Astrocyte (in vitro differentiated cells and primary cell): ENCODE measurements at places on chromosomes 12 and 14.

DNA sequence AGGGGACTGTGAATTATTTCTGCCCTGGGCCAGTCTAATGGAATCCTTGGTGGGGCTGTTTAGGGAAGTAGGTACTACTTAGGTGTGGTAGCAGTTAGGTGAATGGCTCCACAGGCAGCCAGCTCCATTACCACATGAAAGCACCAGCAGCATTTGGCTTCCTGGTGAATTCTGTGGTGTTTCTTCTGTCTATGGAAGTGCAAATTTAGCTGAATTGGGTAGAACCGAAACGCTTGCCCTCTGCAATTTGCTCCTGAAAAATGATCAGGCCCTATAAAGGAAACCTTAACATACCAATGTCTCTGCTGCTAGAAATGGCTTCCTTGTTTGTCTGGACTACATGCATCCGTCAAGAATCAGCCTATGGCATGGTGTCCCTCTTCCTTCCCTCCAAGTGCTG is 16.4 kb downstream of the FLRT2 start:
- no peak for DNase-seq

DNA sequence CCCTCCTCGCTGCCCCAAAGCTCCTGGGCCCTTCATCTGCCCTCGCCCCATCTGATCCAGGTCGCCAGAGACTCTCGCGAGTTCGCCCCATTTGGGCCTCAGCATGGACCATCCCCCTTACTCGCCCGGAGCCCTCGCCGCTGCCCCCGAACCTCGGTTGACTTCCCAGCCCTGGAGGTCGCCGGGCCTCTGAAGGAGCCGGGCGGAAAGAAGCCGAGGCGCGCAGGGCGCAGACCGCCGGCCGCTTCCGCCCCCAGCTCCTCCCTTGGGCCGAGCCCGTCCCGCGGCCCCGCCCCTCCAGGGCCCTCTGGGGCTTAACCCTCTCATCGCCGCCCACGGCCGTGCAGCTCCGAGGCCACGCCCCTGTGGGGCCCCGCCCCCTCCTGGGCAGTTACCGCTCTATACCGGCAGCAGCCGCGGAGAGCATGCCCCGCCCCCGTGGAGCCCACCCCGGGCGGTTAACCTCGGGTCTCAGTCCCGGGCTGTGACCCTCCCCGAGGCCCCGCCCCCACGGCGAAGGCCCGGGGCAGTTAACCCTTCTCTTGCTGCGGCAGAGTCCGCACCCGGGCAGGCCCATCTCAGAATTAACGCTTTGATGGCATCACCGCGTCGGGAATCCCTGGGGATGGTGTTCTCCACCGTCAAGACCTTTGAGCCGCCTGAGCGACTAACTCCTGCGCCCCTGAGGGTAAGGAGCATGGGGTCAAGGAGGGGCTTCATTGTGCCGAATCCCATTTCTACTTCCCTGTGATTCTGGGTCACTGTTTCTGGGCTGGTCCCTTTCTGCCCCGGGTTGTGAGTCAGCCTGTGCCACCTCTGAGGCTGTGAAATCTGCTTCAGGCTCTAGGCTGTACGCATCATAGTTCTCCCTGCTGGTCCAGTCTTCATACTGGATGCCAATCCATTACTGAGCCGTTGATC is at the start of gene SPSB2:
TSS of gene SPSB2 (minus strand) at position 210 of the 921 bp plus-strand sequence. CDS start 402 bp downstream, outside the sequence.
- peak; percentile 80 for DNase-seq

GRCh38 chr12:124484526-124484953 is 82.9 kb downstream of the NCOR2 start:
- DNase-seq: no peak

GRCh38 chr12:132639956-132640520 is 21.5 kb downstream of the P2RX2 start:
- no peak for DNase-seq

DNA sequence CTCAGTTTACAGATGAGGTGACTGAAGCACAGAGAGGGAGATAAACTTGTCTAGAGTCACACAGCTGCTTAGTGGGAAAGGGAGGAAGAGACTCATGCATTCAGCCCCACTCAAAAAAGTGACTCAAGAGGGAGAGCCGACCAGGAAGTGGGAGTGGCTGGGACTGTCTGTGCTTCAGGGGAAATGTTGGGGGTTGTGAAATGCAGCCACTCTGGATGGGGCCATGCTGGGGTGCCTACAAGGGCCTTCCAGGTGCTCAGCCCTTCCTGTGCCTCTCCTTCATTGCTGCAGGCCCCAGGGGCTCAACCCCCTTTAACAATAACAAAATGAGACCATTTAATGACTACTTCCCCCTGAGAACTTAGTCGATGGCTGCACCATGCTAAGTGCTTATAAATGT is 41.8 kb downstream of the CACNA1C start:
- DNase-seq: no peak

DNA sequence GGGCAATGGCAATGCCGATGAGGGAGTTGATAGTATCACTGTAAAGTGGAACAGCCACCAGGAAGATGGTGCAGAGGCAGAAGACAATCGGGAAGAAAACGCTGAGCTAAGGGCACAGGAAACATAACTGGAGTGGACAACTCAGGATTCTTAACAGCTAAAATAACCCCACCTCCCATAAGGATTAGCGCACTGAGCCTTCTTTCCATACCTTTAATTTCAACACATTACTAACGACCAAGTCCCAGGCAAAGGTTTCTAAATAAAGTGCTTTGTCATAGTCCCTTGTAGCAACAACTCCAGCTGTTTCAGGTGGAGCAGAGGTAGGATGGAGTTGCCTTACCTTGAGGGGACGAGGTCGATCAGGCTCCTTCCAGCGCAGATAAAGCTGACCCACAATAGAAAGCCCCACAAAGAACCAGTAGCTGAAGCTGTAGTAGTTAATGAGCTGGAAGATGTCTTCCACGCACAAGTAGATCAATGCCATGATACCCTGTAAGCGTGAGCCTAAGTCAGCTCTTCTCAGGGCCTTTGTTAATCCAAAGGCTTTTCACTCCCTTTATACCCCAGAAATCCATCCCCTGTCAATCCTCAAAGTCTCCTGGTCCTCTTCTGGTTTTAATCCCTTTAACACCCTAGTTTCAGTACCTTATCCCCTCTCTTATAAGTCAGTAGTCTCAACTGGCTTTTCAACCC is 7.7 kb downstream of the OXA1L start:
- no peak for DNase-seq

GRCh38 chr12:98745578-98746391 is 100.7 kb downstream of the APAF1 start:
- no peak for DNase-seq

DNA sequence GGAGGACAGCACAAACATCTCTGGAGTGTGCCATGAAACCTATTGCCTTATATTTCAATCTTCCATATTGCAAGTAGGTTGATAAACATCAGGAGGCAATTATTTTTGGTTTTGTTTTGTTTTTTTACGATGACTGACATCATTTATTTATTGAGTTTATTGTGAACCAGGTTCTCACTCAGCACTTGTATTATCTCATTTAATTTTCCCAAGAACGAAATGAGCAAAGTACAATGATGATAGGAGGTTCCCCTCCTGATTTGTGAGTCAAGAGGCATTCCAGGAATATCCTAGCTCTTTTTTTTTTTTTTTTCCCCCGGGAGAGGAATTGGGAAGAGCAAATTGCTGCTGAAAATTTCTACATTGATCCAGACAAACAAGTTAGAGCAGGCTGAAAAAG is 4.7 kb downstream of the SOCS2 start:
- no peak for DNase-seq

DNA sequence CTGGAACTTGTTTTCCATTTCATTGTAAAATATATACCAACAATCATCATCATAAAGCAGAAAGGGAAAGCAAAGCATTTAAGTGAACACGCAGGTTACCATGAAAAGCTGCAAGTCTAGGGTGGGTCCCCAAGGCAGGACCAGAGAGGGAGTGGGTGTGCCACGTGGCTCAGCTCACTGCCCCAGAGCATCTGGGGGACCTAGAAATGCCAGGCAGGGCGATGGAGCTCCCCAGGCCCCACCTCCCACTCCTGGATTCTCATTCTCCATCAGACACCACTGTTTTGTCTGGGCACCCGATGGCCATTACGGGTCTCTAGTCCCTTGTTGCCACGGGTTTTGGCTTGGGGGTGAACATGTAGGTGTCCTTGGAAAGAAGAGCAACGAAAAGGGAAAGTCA is 34.7 kb downstream of the BCL11B start:
- no peak for DNase-seq

DNA sequence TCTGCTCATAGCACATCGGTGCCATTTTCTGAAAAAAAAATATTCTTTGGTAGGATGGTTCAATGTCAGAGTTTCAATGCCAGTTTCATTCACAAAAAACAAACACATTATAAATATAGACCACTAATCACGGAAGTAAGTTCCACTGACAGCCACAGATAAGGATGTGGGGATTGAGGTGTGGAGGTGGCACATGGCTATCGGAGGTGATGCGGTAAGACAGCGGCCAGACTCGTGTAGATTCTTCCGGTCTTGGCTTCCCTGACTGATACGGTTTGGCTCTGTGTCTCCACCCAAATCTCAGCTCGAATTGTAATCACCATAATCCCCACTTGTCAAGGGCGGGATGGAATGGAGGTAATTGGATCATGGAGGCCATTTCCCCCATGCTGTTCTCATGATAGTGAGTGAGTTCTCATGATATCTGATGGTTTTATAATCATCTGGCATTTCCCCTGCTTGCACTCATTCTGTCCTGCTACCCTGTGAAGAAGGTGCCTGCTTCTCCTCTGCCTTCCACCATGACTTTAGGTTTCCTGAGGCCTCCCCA is 693.4 kb downstream of the VRK1 start:
- DNase-seq: no peak

DNA sequence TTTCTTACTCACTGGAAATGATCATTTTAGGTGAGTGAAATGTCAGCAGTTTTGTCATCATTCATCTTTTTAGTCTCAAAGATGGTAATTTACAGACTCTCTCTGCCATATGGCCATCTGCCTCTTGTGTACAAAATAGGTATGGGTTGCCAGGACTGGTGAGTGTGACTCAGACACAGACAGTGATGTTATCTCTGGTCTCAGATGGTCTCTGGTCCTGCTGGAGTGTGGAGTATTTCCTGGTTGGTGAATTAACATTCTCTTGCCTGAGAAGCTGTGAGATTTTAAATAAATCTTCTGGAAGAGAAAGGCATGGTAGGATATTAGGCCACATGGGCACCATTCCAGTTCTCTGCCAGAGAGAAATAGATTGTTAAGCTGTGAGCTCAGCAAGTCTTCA is 207.0 kb downstream of the ATP23 start:
- peak; percentile 90 for DNase-seq

- no peak for DNase-seq
Measured at GRCh38 chr14:98984027-98984718, 287.8 kb downstream of the BCL11B start.

- DNase-seq: no peak
Measured at GRCh38 chr12:84607170-84607819, 305.3 kb downstream of the SLC6A15 start.

- DNase-seq: no peak
Measured at GRCh38 chr12:45518291-45519235, 210.9 kb upstream of the ARID2 start.

DNA sequence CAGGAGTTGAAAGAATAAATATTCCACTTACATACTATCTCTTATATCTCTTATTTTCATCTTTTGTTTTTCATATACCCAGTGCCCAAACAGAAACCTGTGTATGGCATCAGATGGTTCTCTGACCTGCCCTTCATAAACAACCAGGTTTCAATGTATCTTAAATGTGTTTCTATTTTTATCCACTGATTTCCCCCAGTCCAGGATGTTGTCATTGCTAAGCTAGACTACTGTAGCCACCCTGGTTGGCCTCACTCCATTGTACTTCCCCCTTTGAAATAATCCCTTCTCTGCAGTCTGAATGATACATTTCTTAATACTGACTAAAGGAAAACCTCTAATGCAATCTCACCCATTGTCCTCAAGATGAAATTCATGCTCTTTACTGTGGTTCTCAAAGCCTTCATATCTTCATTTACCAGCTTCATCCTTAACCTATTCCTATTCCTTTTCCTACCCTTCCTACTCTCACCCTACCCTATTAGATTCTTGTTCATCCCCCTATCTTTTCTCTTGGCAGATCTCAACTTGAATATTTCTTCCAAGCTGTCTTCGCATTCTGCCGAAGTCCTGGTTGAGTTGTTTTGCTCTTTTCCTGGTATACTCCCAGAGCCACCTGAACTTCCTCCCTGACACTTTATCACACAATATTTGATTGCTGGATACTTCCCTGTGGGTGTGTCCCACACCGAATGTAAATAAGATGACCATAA is 312.4 kb downstream of the FOXG1 start:
- no peak for DNase-seq

DNA sequence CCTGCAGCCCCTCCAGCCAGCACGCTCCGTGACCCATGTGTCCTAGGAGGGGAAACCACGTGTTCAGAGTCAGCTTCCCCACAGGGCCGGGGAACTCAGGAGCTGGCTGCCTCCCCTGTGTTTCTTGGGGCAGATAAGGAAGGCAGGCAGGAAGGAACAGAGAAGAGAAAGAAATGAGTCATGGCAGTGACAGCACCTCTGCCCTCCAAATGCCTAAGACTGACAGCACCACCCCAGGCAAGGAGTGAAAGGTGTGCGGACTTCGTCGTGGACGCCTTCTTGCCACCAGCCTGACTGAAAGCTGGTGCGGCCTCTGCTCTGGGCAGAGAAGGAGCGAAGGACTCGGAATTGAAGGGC is 167.0 kb upstream of the FKBP4 start:
- DNase-seq: no peak

DNA sequence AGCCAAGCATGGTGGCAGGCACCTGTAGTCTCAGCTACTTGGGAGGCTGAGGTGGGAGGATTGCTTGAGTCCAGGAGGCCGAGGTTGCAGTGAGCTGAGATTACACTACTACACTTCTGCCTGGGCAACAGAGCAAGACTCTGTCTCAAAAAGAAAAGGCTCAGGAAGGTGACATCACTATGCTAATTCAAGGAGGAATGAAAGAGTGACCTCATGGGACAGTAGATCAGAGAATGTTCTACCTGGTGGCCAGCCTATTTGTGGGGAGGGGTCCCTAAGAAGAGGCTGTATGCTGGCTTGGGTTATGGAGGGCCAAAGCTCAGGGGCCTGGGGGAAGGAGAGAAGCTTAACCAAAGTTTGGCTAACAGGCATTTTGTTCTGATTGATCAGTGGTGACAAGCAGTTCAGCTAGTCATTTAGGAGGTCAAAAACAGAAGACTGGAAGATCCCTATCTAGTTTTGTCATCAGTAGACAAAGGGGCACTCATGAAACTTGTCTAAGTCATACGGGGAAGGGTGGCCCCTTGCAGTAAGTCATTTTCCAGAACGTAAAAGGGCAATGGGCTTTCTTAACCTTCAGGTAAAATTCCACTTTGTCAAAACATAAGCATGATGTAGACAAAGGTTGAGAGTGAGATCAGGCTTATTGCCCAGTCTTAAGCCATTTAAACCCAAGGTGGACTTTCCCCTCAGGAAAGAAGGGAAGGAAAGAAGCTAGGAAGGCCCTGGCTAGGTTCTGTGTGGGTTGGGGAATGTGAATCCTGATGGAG is 60.8 kb upstream of the EEA1 start:
- DNase-seq: no peak
